ENCODE measurements at places on chromosomes 12 and 14. TPM values are rescaled to one million over a fixed set of nuclear protein-coding genes. Genes with fewer than 3 reads are reported as not detected.

Gene KRT85
- not detected for total RNA-seq

Gene ACOT6
- total RNA-seq: not detected

DNA sequence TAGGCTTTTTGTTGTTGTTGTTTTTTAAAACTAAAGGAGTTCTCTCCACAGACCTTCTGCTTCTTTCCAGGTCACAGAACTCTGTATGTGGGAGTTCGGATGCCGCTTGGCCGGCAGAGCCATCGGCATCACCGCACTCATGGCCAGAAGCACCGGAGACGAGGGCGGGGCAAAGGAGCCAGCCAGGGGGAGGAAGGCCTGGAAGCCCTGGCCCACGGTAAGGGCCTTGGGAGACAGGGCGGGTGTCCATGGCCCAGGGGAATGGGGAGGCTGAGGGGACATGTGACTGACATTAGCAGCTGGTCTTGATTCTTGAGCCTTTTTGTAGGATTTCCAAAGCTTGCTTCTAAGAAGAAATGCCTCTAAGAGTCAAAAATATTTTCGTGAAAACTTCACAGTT, 26.2 kb downstream of the SLC4A8 start:
- no peaks in the 10 kb centered on the region for H3K4me1 ChIP-seq
- no peak overlapping the region for H3K4me3 ChIP-seq
- DNase-seq: no peak
- H3K27me3 ChIP-seq: peaks cover 17% of the 10 kb centered on the region
- no peaks in the 10 kb centered on the region for H3K36me3 ChIP-seq

DNA sequence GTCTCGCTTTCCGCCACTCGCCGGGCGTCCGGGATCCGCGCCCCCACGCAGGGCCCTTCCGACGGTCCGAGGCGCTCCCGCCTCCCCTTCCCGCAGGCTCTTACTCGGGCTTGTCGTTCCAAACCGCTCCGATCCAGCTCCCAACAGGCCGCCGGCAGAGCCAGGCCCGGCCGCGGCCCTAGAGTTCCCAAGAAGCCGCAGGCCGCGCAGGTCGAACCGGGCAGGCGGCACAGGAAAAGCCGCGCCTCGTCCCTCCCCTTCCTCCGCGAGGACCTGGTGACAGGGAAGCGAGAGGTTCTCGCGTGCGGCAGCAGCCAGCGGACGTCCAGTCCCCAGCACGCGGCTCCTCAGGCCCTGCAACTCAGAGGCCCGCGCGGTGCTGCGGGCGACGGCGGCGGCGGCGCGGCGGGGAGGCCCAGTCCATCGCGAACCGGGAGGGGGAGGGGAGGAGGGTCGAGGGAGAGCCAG, 272 bp downstream of the HECTD1 start:
- H3K27ac ChIP-seq: peak overlapping the region; percentile 100
- DNase-seq: no peak
- no peaks in the 10 kb centered on the region for H3K27me3 ChIP-seq

- peaks cover 7% of the 10 kb centered on the region for H3K27me3 ChIP-seq
- no peak for DNase-seq
- H3K4me1 ChIP-seq: peaks cover 23% of the 10 kb centered on the region
- H3K4me3 ChIP-seq: peak overlapping the region; percentile 74
- H3K27ac ChIP-seq: peak overlapping the region; percentile 85
- H3K36me3 ChIP-seq: peaks cover 13% of the 10 kb centered on the region
Measured at GRCh38 chr12:10614056-10614370, 604 bp upstream of the MAGOHB start.

GRCh38 chr12:55797068-55797467, 20.5 kb downstream of the SARNP start:
- DNase-seq: no peak
- H3K36me3 ChIP-seq: peaks cover 83% of the 10 kb centered on the region
- H3K4me3 ChIP-seq: no peak overlapping the region
- H3K27me3 ChIP-seq: no peaks in the 10 kb centered on the region
- H3K27ac ChIP-seq: no peak overlapping the region

- H3K27me3 ChIP-seq: no peaks in the 10 kb centered on the region
- H3K4me1 ChIP-seq: peaks cover 48% of the 10 kb centered on the region
- DNase-seq: no peak
- no peak overlapping the region for H3K4me3 ChIP-seq
- H3K27ac ChIP-seq: peak overlapping the region; percentile 9
- peaks cover 2% of the 10 kb centered on the region for H3K36me3 ChIP-seq
Measured at GRCh38 chr14:61491876-61492434, 170.6 kb downstream of the PRKCH start.

DNA sequence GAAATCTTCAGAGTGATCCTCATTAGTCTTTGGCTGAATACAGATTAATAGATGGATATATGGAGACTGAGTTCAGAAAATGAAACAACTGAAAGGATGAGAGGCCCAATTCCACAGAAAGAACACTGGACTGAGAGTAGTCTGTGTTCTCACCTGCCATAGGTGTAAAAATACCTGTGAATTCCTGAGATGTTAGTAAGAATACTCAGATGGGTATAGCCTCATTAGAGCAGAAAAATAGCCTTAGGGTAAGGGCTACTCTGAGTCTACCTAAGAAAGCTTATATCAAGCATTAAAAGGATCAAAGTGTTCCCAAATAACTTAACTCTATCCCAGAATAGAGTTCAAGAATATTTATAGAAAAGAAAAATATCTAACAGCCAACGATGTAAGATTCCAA, 1510.3 kb upstream of the SEL1L start:
- H3K4me3 ChIP-seq: no peak overlapping the region
- H3K27me3 ChIP-seq: no peaks in the 10 kb centered on the region
- no peak overlapping the region for H3K27ac ChIP-seq
- no peaks in the 10 kb centered on the region for H3K4me1 ChIP-seq
- no peak for DNase-seq

Gene OR11G2
- not detected for total RNA-seq

DNA sequence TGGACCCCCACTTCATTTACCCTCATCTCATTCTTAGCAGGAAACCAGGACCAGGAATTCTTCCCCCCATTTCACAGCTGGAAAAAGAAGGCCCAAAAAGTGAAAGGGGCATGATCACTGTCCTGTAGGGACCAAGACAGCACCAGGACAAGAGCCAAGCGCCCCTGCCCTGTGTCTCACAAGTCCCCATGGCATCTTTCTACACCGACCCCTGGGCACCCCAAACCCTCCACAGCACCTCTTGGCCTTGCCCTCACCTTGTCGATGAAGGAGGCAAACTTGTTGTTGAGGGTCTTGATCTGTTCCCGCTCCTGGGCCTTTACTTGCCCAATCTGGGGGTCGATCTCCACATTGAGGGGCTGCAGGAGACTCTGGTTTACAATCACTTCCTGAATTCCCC, 710 bp downstream of the KRT76 start:
- H3K27ac ChIP-seq: no peak overlapping the region
- H3K27me3 ChIP-seq: peaks cover 81% of the 10 kb centered on the region
- H3K36me3 ChIP-seq: no peaks in the 10 kb centered on the region
- H3K4me3 ChIP-seq: no peak overlapping the region

Gene FOXN4
- total RNA-seq: not detected

DNA sequence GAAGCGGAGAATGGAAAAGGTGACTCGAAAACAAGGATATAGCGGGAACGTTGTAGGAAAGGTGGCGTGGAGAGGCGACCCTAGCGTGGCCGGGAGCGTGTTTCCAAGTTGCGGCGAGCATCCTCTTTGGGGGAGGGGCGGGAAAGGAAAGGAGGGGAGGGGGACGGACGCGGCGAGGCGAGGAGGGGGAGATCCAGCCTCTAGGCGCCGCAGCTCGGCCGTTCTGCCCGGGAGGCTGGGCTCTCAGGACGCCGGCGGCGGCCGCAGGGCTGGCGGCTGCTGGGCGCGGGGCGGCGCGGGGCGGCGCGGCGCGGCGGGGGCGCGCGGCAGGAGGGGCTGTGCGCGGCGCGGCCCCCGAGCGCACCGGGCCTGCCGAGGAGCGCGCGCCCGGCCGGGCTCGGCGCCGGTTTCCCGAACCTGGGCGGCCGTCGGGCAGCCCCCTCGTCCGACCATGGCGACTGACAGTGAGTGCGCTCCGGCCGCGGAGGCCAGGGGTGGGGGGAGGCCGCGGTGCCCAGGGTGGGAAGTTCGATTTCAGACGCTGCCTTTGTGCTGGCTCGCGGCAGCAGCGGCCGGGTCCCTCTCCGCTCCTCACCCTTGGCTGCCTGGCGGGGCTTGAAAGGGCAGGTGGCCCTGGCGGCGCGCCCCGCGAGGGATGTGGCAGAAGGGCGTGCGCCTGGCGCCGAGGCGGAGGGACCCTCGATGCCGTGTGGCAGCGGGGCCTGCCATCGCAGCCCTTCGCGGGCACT, 50.3 kb downstream of the SNAPC1 start:
- no peak for DNase-seq
- peaks cover 65% of the 10 kb centered on the region for H3K27me3 ChIP-seq
- peak within 1 kb of the TSS; percentile 66 for H3K4me3 ChIP-seq

- H3K4me1 ChIP-seq: no peaks in the 10 kb centered on the region
- H3K27ac ChIP-seq: no peak overlapping the region
- H3K4me3 ChIP-seq: no peak overlapping the region
Measured at GRCh38 chr12:22709292-22709691, 84.3 kb downstream of the ETNK1 start.

- peak overlapping the region; percentile 99 for H3K27ac ChIP-seq
- DNase-seq: no peak
- no peaks in the 10 kb centered on the region for H3K27me3 ChIP-seq
- H3K4me3 ChIP-seq: peak overlapping the region; percentile 99
- H3K4me1 ChIP-seq: peaks cover 43% of the 10 kb centered on the region
Measured at GRCh38 chr14:102592763-102593060, 263 bp downstream of the RCOR1 start.

Gene ORAI1
- 11.4 TPM for total RNA-seq

DNA sequence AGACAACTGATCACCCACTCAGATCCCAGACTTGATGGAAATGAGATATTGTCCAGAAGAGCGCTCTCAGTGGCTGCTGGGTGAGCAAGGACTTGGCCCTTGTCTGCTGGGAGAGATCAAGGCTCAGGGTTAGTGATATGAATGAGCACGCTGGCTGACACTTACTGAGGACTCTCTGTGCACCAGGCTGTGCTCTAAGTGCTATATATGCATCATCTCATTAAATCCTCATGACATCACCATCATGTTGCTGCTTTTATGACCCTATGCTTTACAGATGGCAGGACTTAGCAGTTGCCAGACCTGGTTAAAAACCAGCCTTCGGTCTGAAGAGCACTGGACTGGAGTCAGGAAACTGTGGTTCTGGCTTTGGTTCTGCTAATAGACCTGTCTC, 260.9 kb downstream of the VRK1 start:
- H3K36me3 ChIP-seq: no peaks in the 10 kb centered on the region
- peaks cover 23% of the 10 kb centered on the region for H3K27me3 ChIP-seq
- no peak overlapping the region for H3K27ac ChIP-seq
- no peak for DNase-seq
- H3K4me1 ChIP-seq: peaks cover 6% of the 10 kb centered on the region

- H3K4me1 ChIP-seq: no peaks in the 10 kb centered on the region
- H3K4me3 ChIP-seq: no peak overlapping the region
- H3K36me3 ChIP-seq: no peaks in the 10 kb centered on the region
- H3K27ac ChIP-seq: no peak overlapping the region
Measured at GRCh38 chr12:126772171-126772864, 1494.7 kb upstream of the TMEM132C start.

- no peak overlapping the region for H3K27ac ChIP-seq
- no peak for DNase-seq
- H3K36me3 ChIP-seq: no peaks in the 10 kb centered on the region
- no peaks in the 10 kb centered on the region for H3K4me1 ChIP-seq
- H3K27me3 ChIP-seq: peaks cover 100% of the 10 kb centered on the region
Measured at GRCh38 chr12:34350092-34351041, 328.1 kb downstream of the ALG10 start.

GRCh38 chr12:1195513-1195912, 204.5 kb downstream of the ERC1 start:
- no peak overlapping the region for H3K4me3 ChIP-seq
- no peak overlapping the region for H3K27ac ChIP-seq
- H3K27me3 ChIP-seq: no peaks in the 10 kb centered on the region
- H3K4me1 ChIP-seq: peaks cover 6% of the 10 kb centered on the region
- H3K36me3 ChIP-seq: peaks cover 31% of the 10 kb centered on the region

DNA sequence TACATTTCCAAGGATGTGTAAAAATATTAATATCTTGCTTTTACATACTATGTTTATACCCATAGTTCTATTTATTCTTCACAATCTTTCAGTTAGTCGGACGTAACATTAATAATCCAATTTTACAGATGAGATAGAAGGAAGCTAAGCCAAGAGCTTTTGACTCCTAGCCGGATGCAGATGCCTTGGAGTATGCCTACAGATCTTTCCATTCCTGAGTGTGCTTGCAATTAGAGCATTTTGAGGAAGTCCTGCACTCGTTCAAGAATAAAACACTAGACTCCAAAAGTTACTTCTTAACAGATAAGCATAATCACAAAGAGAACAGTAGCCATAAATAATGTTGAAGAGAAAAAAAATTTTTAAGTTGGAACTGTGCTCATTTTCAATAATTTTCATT, 337.6 kb upstream of the CLEC14A start:
- H3K27ac ChIP-seq: peak overlapping the region; percentile 43
- H3K27me3 ChIP-seq: no peaks in the 10 kb centered on the region
- H3K4me1 ChIP-seq: no peaks in the 10 kb centered on the region
- no peaks in the 10 kb centered on the region for H3K36me3 ChIP-seq
- H3K4me3 ChIP-seq: no peak overlapping the region

DNA sequence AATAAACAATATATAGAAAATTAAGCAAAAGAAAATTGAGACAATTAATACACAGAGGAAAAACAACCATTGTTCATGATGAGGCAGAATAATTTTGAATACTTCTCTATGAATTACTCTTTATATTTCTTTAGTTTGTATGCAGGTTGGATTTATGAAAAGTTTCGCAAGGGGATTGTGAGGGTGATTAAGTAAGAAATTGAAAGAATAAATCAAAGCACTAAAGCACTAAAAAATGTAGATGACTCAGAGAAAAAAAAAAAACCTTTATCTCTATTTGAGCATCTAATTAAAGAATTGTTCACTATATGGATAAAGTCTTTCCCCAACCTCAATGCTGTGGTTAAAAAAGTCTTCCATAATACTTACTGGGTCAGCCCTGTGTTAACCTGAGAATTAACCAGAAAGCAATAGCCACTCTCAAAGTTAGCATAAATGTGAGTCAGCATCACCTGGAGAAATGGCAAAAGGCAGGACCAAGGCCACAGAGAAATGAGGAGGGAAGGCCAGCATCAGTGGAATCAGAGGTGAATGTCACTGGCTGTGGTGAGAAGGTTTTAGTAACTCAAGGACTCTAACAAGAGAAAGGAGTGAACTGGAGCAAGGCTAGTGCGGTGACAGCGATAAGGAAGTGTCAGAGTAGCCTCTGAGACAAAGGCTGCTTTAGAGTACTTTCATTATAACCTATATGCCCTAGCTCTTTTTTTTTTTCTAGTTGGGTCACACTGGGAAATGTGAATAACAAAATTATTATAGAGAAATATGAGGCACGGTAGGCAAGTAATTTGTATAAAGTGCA, 310.4 kb downstream of the KCNC2 start:
- H3K4me3 ChIP-seq: no peak overlapping the region
- no peak for DNase-seq

- H3K4me3 ChIP-seq: no peak overlapping the region
- peak overlapping the region; percentile 68 for H3K27ac ChIP-seq
- no peak for DNase-seq
- peaks cover 11% of the 10 kb centered on the region for H3K27me3 ChIP-seq
Measured at GRCh38 chr14:95190857-95191256, 33.5 kb upstream of the DICER1 start.

Gene OTX2
- not detected for total RNA-seq

DNA sequence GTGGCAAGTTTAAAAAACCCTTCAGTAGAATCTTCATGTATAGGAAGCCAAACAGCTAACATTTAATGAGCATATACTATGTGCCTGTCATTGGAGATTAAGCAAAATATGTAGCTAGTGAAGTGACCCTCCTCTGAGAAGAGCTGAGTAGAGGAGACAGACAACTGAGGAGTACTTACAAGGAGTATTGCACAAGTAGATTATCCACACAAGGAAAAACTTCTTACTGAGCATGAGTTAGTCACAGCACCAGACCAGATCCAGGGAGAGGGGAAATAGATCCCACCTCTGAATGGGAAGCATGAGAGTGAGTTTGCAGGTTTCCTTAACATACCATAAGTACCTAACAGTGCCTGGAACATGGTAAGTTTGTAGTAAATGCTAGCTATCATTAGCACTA, 33.0 kb downstream of the FRMD6 start:
- H3K4me1 ChIP-seq: peaks cover 24% of the 10 kb centered on the region
- no peaks in the 10 kb centered on the region for H3K36me3 ChIP-seq
- H3K27me3 ChIP-seq: no peaks in the 10 kb centered on the region

Data from left ventricle myocardium inferior (tissue), 1 donor.